ENCODE measurements at places on chromosomes 3 and 15.

DNA sequence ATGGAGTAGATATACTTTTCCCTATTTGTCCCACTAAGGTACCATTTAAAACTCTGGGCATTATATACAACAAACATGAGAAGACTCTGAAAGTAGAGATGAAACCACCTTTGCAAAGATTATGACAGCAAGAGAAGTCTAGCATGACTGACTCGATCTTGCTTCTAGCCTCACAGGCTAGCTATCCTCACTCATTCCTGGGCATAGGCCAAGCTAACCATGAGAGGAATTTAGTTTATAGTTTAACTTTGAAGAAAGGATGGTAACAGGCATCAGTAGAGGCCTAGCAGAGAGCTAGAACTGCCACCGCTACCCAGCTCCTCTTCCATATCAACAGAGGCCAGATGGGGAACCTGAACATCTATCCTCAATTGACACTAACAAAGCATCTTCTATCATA lies 63.5 kb upstream of the FSIP1 start:
- DNase-seq: no peak

DNA sequence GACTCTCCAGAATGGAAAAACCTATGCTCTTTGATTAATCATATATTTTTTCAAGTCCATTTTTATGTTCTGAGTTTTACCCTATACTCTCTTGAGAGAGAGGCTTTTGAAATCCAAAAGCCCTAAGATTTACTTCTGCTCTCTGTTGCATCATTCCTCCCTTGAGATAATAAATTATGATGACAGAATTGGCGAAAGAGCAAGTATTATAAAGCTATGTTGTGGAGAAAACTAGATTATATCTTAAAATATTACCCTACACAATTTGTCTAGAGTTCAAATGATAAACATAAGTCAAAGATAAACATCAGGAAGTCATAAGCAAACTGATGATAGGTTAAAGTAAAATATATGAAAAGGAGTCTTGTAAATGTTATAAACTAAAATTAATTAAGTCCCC lies 293.4 kb upstream of the MME start:
- DNase-seq: no peak

- DNase-seq: no peak
Observed at GRCh38 chr15:81323559-81323943, 390 bp downstream of the STARD5 start.

DNA sequence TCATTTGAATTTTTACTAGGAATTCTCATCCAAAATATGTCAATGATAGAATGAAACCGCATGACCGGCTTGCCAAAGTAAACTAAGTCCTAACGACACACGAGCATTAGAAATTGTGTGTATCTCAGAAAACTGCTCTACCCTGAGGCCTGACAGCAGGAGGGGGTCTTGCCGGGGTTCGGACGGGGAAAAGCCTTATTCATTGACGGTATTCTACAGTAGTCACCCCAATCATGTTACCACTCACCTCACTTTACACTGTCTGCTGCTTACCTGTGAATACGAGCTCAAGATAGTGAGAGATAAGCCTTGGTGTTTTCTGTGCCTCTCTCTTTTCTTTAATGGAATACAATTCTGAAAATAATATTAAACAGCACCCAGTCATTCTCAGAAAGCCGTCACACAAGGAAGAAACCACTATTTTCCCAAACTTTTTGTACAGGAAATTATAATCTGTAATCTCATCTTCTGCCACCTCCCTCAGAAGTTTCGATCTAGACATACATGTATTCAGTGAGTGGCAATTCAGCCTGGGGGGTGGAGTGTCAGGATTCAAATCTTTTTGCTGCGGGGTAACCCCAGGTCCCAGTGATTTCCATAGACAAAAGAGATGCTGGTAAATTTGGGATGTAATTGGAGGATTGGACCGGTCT lies 492 bp upstream of the FAM43A start:
- no peak for DNase-seq

- no peak for DNase-seq
Observed at GRCh38 chr15:37289109-37289765, 188.9 kb upstream of the MEIS2 start.

DNA sequence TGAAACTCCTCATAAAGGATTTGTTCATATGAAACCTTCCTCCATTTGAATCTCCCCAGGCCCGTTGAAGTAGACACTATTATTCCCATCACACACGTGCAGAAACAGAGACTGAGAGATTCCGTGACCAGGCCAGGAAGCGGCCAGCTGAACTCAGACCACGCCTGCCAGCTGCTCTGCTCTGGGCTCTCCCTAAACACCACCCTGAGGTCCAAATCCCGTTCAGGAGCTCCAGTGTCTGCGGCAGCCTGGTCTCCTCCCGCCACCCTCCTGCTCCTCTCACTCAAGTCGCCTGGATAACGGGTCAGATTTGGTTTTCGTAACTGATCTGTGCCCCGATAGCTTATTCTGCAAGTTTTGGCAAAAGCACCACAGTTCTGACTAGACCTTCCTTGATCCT lies 53.6 kb upstream of the SNRPA1 start:
- no peak for DNase-seq

GRCh38 chr15:60840306-60840702 lies 361.4 kb upstream of the ICE2 start:
- DNase-seq: no peak

DNA sequence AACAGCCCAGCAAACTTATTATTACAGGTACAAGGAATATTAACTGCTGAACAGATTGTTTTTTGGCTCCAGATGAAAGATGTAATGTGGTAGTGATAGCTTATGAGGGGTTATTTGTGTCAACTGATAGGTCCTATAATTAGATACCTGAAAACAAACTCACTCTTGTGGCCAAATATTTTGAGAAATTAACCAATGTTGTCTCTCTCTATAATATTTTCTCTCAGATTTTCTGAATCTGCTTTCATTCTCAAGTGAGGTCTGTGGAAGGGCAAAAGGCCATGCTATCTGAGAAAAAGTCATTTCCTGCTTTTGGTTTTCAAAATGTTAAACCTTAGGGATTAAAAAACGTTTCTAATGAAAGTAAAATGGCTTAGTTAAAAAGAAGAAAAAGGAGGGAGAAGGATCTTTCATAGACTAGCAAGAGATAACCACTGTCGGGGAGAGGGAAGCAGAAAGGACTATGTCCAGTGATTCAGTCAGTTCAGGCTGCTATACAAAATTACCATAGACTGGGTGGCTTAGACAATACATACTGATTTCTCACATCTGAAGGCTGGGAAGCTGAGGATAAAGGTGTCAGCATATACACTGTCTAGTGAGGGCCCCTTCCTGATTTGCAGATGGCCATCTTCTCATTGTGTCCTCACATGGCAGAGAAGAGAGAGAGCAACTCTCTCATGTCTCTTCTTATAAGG lies 277.5 kb upstream of the P2RY1 start:
- no peak for DNase-seq

DNA sequence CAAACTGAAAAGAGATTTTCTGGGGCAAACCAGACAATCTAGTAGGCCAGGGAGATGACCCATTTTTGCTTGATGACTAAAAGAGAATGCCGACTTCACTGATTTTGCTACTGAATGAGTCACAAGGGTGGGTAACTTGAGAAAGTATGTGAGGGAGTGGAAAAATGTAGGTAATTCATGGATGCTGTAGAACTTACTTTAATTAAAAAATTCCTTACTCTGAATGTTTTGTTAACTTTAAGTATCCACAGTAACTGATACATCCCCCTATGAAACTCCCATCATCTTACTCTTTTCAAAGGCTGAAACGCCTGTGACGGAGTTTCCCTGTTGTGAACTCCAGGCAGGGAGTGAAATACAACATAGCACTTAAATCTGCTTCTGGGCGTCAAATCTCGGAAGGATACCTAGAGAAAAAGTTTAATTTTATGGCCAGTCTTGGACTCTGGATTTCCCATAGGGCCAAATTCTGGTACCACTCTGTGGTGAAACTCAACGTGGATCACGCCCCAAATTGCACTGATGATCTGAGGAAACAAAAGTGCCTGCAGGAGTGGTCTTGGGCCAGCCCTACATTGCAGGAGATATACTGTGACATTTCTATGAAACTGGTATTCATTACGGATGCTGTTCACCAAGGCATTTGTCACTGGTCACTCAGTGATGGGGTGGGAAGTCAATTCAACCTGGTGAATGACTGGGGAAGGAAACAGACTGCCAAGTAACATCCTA lies 24.0 kb downstream of the GOLIM4 start:
- DNase-seq: no peak

GRCh38 chr3:182393830-182394367 lies 399.4 kb upstream of the ATP11B start:
- DNase-seq: no peak

GRCh38 chr15:77874063-77874462 lies 203.4 kb downstream of the TBC1D2B start:
- DNase-seq: no peak

DNA sequence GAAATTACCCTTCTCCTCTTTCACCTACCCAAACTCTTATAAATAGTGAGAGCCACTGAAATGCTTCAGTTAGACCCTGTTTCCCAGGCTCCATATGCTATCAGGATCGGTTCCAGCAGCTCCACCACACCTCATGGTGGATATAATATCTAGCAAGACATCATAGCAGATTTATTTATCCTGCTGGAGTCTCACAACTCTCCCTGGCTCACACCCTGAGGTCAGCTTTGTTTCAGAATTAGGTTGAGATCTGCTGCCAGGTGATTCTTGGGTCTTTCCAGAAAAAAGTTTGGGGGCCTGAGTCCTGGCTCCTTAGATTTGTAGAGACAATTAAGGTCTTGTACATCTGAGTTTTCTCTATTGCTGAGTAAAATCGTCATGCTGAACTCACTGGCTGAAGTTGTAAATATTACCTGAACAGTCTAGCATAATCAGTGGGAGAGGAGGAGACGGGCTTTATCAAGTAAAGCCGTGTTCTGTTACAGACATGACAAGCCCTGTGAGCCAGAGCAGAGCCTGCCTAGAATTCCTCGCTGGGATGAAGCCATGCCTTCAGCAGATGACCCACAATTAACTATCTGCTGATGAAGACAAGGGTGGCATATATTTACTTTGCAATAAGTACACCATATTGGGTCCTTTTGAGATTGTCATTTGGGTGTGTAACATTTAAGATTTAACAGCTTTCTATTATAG lies 131.6 kb downstream of the STAC start:
- no peak for DNase-seq

DNA sequence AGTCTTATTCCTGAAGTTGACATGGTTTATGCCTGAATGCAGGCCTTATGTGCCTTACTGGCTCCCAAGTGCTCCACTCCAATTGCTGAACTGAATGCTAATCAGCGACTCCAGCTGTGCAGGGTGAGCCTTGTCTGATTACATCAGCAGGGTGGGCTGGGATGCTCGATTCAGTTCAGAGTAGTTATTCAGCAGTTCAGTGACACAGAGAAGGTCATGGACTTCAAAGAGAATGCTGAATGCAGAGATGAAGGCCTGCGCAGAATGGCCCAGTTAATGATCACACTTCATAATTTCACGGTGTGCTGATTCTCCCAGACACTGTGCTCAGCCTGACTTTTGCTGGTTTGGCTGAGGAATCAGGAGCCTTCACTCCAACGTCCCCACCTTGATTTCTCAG lies 63.6 kb downstream of the CLDN1 start:
- no peak for DNase-seq

DNA sequence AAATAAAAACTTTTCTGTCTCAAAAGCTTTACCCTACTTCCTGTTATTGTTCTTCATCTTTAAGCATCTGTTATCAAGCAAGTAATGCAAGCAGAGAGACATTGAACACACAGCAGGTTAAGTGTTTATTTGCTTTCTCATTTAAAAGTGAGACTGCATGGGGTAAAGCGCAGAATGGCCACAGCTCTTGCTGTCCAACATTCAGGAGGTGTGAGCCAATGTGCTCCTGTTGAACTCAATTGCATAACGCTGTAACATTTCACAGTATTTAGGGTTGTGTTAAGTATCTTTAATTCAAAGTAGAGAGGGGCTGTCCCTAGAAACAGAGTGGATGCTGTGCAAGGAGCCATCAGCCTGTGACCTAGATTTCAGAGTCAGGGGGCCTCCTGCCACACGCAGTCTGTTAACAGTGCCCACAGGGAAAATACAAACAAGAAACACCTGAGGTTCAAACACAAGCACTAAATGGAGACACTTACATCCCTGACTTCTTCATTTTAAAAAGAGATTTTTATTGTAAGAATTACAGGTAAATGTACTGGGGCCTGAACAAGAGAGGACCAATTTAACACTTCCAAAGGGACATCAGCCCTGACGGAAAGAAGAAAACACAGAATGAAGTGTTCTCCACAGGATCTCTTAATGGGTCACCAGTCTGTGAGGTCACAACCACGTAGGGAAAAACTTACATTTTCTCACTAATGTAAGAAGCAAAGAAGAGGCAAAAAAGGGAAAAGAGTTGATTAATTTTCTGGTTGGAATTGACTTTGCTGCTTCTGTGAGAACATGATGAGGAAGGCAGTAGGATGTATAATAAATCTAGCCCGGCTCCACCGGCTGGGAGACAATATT lies 815.1 kb downstream of the VGLL3 start:
- DNase-seq: no peak

DNA sequence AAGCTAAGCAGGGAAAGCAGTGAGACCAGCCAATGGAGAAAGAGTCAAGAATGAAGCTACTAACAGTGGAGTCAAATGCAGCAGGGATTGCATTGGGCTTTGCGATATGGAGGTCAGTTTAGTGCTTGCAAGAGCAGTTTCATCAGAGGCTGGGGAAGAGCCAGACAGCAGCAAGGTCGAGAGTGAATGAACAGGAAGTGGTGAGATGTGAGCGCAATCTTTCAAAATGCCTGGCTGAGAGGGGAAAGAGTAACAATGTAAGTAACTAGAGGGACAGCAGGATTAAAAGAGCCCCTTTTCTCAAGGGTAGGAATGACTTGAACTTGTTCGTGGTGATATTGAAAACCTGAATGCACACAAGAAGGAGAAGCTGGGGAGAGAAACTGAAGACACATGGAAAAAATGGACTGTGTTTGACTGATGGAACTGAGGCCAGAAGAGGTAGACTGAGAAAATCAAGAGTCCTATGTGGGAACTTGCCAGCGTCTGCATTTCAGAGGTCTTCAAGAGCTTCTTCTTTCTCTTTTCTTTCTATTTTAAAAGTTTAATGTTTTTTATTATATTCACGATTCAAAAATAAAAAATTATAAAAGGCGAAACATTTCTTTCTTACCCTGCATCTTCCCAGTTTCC lies 30.6 kb upstream of the GPR160 start:
- DNase-seq: no peak

- DNase-seq: no peak
Observed at GRCh38 chr3:32399030-32399620, 7.5 kb downstream of the CMTM7 start.

DNA sequence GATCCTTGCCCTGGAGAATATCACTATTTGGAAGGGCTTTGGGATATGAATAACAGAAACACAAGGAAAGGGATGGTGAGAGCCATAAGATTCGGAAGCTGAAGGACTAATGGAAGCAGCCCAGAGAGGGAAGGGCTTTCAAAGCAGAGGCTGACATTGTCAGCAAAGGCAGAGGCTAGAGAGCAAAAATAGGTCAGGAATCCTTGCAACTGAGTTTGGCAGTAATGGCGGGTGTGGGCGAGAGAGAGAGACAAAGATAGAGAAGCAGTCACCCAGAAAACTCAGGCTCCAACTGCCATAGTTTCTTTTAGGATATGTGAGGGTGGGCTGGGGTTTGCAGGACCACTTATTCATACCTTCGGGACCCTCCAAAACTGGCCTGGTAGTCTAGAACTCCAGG lies 248.6 kb downstream of the OPA1 start:
- DNase-seq: no peak

- DNase-seq: no peak
Observed at GRCh38 chr3:109413049-109413448, 75.7 kb upstream of the DPPA4 start.

- no peak for DNase-seq
Observed at GRCh38 chr15:31197497-31198414, 96.2 kb upstream of the TRPM1 start.
